ENCODE measurements at places on chromosomes 3 and 15. TPM values are rescaled to one million over a fixed set of nuclear protein-coding genes. Genes with fewer than 3 reads are reported as not detected.

Gene LRRC2
- 0.87 TPM for total RNA-seq

Gene LPP
- 131 TPM for total RNA-seq

Gene ITIH1
- not detected for total RNA-seq

Gene RETNLB
- total RNA-seq: not detected

Gene VGLL3
- total RNA-seq: 11.9 TPM

Gene ERICH6
- 0.68 TPM for total RNA-seq

Gene GOLGA6L6
- total RNA-seq: not detected

DNA sequence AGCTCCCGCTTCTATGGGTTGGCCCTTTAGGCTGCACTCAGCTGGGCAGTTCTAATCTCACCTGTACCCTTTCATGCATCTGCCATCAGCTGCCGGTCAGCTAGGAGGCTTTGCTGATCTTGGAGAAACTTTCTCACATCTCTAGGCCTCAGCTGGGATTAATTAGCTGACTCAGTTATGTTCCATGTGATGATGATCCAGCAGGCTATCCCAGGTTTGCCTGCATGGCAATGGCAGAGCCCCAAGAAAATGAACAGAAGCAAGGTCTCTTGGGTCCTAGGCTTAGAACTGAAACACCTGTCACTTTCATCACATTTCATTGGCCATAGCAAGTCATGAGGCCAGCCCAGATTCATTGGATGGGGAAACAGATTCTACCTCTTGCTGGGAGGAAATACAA, 304.6 kb upstream of the TBC1D5 start:
- no peak for DNase-seq

GRCh38 chr3:149575213-149575960, 82.4 kb downstream of the WWTR1 start:
- DNase-seq: no peak

- no peak for DNase-seq
These were observed 62.4 kb downstream of the MBNL1 start for GRCh38 chr3:152331018-152331541.

DNA sequence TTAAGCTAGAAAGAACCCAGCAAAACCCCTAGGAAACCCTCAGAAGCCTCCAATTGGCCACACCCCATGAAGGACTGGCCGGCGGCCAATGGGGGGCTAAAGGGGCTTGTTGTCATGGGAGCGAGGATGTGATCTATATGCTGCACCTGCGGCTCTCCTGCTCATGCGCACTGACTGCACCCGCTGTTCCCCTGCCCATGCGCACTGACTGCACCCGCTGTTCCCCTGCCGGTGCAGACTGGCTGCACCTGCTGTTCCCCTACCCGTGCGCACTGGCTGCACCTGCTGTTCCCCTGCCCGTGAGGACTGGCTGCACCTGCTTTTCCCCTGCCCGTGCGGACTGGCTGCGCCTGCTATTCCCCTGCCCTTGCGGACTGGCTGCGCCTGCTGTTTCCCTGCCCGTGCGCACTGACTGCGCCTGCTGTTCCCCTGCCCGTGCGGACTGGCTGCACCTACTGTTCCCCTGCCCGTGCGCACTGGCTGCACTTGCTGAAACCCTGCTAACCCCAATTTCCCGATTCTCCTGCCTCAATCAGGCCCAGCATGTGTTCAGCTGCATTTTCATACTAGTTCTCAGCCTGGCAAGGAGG, 16.8 kb upstream of the MCCC1 start:
- peak; percentile 73 for DNase-seq

DNA sequence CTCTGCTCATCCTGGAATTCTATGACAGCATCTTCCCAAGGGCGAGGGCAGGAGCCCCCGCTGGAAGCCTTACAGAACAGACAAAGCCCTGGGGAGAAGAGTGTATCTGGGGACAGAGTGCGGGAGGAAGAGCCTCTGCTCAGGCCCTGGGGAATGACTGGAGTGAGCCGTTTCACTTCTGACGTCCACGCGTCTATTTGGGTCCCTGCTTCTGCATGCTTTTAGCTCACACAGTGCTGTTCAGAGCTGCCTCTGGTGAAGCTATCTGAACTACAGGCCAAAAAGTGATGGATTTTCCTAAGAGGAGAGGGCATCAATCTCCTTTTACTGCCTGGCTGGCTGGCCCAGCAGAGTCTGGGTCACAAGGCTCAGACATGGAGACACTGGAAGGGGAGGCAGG, 311.8 kb downstream of the NTRK3 start:
- no peak for DNase-seq

GRCh38 chr3:190307164-190307545, 15.1 kb downstream of the CLDN1 start:
- no peak for DNase-seq

GRCh38 chr3:153967260-153967659, 153.9 kb upstream of the ARHGEF26 start:
- no peak for DNase-seq

DNA sequence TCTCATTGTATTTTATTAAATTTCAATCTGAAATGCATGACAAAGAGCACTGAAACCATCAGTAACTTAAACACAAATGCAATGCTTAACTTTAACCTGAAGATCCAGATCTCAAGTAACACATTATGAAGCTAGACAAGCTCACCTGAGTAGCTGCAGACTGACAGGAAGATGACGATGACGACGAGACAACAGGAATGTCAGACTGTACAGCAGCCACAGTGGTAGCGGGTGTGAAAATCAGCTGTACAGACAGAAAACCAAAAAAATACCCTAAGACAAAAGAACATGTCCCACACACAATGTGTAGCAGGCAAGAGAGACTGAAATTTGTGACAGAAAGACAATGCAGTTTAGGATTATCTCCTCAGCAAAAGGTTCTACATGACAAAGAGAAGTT, 36.3 kb downstream of the PHC3 start:
- DNase-seq: no peak

GRCh38 chr3:52305926-52306325, 10.2 kb upstream of the DNAH1 start:
- DNase-seq: no peak

DNA sequence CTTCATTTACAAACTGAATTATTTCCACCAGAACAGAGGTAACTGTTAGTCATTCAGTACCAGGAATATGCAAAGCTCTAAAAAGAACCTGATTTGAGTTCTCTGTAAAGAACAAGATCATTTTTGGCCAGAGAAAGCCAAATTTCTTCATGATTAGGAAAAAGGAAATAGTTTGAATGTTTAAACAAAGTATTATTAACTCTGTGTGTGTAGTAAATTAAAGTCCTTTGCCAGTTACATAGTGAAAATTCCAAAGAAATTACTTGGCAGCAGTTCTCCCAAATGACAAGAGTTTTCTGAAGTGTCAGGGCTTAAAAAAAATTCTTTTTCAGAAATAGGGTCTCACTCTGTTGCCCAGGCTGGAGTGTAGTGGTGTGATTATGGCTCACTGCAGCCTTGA, 24.5 kb downstream of the QTRT2 start:
- DNase-seq: no peak

- no peak for DNase-seq
These were observed 8.8 kb downstream of the RPL39L start for GRCh38 chr3:187130346-187131066.

DNA sequence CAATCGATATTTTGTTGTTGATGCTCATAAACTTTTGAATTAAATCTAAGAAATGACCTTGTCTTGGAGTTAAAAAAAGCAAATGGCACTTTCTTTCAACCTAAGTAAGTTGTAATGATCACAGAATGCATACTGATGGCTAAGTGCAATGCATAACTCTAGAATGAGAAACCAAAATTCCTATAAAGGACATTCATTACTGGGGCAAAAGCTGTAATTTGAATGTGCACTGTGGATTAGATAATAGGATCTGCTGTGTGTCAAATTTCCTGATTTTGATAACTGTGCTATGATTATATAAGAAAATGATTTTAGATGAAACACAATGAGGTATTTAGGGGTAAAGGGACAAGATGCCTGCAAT, 14.3 kb downstream of the SIAH2 start:
- DNase-seq: no peak

GRCh38 chr3:196920733-196921132, 21.6 kb downstream of the NCBP2 start:
- DNase-seq: no peak

DNA sequence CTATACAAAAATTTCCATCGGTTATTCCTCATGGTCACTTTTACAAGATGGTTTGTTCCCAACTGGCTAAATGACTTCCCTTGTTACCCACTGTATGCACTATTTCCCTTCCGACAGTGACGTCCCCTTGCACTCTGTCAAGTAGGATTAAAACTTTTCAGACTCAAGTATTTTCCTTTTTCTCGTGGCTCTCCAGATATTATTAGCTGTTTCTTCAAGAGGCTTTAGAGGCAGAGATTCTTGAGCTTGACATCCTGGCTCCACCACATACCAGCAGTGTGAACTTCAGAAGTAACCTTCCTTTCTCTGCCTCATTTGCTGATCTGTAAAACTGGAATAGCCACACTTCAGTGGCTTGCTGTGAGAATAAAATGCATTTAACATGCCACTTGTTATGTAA, 14.0 kb downstream of the CSNK1G1 start:
- DNase-seq: no peak

- DNase-seq: no peak
These were observed 34.4 kb downstream of the PPARG start for GRCh38 chr3:12323237-12323636.

GRCh38 chr3:7436542-7436941, 575.6 kb downstream of the GRM7 start:
- DNase-seq: no peak

DNA sequence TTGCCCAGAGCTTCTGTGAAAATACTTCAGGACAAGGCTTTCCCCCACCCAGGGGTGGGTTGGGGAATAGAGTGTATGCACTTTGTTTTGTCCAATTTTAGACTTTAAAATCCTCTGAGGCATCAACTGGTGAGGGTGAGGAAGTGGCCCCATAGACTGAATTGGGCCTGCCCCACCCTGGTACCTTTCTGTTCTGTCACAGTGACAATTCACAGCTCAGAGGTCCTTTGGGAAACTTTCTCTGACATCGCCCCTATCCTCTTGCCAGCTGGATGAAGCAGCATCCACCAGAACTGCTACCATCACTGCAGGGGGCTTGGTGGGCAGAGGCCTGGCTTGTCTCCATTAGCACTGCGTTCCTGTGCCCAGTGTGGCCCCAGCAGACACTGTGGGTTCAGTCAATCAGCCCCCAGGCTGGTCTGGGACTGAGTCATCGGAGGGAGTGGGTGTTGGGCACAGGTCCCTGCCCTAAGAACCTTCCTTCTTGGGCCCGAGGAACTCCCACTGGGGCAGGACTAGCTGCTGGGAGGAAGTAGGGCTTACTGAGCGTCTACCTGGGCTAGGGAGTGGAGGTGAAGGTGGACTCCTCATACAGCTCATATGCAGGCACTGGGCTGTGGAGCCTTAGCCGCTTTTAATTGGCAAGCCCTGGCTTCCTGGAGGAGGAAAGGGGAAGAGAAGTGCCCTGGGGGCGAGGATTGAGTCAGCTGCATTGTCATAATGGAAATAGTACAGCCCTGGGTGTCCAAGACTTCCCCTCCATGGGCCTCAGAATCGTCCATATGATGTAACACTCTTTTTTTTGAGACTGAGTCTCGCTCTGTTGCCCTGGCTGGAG, 1.5 kb upstream of the PPM1M start:
- DNase-seq: no peak
